Stromal cell of bone marrow (primary cell): ENCODE measurements at places on chromosomes 7 and 10.

- DNase-seq: peak; percentile 71
Observed at GRCh38 chr7:69276011-69276729, 322.1 kb upstream of the AUTS2 start.

DNA sequence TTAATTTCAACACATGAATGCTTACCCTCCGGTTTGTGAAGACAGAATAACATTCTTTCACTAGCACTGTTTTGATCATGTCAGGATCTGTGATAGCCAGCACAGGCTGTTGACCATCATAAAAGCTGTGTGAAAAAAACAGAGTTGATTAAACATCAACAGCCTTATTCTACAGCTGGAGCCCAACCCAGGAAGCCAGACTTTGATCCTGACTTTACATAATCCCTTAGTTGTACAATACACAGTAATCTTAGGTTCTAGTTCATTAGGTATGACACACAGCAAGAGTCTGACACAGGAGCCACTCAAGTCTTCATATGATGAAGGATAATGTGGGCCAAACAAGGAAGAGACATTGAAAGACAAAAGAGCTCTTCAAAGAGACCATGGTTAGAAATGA, 11.4 kb downstream of the CYP3A4 start:
- no peak for DNase-seq

- DNase-seq: no peak
Observed at GRCh38 chr7:105876964-105877601, 684 bp upstream of the ATXN7L1 start.

GRCh38 chr7:3159445-3159844, 115.8 kb upstream of the CARD11 start:
- DNase-seq: no peak

DNA sequence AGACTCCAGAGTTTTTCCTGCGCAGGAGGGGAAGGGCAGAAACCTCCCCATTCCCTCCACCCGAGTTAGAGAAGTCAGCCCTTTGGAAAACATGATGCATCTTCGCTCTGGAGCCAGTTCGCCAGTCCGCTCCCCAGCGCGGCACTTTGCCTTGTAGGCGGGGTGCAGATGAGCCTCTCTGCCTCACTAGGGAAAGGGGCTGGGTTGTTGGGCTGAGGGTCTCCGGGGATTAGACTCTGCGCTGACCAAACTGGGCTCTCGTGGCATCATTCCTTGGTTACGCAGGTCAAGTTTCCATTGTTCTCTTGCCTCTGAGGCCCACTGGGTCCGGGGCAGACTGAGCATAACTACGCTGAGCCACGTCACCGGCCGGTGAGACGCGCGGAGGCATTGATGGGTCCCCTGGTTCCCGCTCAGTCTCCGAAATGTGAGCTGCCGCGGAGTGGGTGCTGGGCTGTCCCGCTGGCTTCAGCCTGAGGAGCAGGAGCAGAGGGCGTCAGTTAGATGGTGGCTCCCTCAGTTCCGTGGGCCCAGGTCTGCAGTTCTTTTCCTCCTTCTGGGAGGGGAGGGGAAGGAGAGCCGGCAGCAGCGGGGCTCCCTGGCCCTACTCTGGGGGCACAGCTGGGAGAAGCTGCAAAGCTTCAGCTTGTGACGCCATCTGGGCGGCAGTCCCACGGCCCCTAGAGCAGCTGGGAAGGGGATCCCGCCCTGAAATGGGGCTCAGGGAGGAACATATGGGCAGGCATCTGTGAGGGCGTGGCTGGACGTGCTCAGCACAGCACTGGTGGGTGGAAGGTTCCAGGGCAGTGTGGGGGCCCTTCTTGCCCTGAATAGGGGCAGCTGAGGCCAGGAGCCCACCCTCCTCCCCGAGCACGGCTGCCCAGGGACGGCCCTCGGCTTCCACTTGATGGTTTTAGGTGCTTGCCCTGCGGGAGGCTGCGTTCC, 121.3 kb upstream of the BTBD16 start:
- peak; percentile 80 for DNase-seq

DNA sequence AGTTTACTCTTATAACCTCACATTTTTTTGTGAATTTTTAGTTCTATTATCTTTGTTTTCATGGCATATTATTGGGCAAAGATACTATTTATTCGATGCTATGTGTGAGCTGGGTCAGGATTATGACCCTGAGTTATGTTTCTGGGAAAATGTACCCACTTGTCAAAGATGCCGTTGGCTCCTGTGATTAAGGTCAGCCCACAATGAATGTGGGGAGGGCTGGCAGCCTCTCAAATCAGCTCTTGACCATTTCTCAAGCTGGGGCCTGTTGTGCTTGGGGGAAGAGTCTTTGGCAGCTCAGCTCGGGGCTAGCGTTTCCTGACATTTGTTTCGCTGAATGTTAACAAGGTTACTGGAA, 97.5 kb downstream of the TCF7L2 start:
- peak; percentile 60 for DNase-seq

GRCh38 chr7:49670991-49671390, 102.4 kb upstream of the VWC2 start:
- DNase-seq: no peak

DNA sequence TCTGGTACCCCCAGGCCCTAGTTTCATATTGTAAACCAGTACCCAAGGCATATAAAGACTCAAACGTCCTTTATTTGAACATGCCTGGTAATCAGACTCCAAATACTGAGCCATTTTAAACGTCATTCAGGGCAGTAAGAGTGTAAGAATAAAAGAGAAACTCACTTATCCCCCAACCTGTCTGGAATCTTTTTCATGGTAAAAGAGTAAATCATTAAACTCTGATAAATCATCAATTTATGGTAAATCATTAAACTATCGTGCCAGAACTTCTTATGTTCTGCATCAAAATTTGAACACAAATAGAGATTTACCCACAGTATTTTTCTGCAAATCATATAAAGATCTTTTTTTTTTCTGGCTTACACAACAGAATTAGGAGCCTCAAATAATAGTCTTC, 734.3 kb upstream of the POT1 start:
- DNase-seq: no peak

DNA sequence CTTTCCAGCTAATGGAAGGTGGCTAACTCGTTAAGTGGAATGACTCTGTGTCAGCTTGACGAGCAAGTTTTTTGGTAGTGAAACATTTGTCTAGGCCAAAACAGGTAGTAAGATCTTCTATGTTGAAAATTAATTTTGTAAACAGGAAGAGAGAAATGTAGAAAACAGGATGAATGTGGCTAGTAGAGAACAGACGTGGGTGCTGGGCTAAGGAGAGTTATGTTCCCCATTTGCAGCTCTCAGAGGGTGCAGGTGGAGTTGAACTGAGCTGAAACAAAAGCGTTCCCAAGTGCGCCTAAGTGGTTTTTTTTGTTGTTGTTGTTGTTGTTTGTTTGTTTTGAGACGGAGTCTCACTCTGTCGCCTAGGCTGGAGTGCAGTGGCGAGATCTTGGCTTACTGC, 59.5 kb upstream of the SRPK2 start:
- no peak for DNase-seq

DNA sequence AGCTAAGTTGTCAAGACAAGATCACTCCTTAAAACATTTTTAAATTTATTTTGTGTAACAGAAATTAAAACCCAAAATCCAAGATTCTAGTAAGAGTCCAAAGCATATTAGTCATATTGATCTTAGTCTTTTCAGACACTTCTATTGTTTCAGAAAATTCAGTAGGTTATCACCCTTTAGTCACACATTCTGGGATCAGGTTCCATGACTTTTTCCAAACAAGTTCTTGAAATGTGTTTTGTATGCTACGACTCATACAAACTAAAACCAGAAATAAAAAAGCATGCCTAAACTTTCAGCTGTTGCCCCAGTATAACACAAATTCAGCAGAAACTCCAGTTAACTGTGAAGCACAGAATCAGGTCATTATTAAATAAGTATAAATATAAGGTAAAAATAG, 10.7 kb downstream of the SEMA3D start:
- no peak for DNase-seq

GRCh38 chr10:47031211-47031900, 120.1 kb downstream of the PTPN20 start:
- no peak for DNase-seq

DNA sequence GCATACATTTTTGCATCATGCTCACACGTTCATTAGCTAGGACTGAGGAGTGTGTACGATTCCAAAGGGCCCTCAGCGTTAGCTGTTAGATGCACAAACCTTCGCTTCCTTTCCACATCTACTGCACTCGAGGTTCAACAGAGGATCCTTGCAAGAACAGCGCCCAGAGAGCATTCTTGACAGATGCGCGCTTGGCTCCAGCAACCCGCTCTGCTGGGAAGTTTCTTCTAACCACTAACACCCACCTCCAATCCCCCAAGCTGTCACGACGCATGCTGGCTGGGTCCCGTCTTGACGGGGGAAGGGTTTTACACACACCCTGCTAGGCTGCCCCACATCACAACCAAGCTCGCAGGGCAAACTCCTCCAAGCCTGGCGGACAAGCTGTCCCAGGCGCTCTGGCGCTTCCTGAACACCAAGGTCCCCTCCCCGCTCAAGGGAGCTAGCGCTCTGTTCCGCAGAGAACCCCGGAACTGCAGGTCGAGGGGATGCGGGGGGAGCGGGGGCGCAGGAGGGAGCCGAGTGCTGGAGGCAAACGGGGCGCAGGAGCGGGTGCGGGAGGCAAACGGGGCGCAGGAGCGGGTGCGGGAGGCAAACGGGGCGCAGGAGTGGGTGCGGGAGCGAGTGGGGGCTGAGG, 653 bp upstream of the ADRB1 start:
- DNase-seq: no peak

- no peak for DNase-seq
Observed at GRCh38 chr10:77713521-77714280, 76.1 kb upstream of the KCNMA1 start.

GRCh38 chr10:58700591-58700990, 187.9 kb downstream of the BICC1 start:
- DNase-seq: no peak

DNA sequence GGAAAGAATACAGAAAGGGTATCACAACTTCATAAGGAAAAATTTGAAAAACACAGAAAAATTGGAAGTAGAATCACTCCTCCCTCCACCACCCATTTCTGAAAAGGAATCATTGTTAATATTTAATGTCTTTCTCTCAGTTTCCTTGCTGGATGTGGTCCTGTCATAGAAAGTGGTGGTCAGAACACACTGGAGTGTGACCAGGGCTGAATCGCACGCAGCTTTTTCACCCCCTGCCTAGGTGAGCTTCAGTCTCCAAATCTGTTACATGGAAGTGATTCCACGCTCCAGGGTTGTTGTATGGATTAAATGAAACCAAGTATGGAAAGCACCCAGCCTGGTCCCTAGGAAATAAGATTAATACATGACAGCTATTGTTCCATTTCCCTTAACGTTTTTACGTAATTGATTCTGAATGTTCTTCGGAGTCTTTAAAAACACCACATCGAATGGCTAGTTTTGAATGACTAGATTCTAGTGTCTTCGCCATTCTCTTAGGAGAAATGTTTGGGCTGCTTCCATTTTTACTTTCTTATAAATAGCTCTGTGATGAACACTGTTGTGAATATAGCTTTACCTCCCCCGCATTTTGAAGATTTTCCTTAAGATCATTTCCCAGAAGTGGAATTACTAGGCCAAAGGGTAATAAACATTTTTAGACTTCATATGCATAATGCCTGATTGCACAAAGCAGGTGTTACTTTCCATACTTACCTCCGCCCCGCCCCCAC, 10.9 kb upstream of the DUSP5 start:
- DNase-seq: no peak

DNA sequence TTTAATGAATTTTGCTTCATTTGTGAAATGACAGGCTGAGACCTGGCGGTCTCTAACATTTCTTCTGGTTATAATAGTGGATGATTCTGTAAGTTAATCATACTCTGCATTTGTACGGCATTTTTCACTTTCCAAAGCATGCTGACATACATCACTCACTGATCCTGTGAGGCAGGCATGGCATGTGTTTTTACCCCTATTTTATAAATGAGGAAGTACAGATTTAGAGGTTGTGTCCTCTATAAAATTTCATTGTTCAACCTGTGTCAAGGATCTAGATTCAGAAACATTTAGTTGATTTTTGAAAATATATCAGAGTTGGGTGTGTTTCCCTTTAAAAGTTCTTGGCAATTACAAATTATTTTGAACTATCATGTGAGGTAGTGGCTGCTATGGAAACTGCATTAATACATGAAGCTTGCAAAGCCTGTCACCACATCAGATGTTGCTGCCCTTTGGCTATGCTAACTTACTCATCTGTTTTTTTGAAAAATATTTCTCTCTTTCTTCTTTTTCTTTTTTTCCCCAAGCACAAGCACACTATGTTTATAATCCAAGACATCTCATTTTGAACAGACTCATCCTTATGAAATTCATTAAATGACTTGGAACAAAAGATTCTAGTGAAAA, 172.7 kb downstream of the GNAI1 start:
- DNase-seq: peak; percentile 87

DNA sequence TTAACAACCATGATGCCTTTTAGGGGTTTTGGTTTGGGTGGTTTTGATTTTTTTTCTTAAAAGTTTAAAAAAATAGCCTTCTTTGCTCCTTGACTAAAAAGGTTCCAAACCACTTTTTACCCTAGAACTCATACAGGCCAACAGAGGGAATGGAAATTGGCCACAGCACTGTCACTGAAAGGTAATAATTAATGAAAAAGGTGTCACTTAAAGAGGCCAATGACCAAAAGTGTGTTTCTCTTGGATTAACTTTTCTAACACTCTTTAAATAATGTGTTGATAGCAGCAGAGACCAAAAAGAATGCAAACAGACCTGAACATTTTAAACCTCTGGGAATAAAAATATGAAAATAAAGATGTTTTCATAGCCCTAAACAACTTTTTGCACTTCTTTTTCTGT, 221.1 kb upstream of the TCF7L2 start:
- DNase-seq: no peak

DNA sequence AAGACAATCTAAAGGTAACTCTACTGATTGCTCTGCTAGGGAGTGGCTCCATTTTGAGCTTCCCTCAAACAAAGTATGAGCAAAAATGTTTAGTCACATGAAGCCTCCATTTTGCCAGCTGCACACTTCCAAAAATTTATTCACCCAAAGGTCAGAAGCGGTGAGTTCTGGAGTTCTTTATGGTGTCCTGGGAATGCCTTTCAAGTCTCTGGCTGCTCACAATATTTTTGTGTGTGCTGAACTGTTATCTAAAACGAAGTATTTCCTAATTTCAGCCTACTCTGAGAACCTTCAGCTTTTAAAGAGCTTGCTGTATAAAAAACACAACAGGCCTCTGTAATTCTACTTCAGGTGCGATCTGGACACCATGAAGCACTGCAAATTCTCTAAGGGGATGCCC, 15.6 kb downstream of the NRCAM start:
- no peak for DNase-seq
